ENCODE measurements at places on chromosomes 4 and X.

DNA sequence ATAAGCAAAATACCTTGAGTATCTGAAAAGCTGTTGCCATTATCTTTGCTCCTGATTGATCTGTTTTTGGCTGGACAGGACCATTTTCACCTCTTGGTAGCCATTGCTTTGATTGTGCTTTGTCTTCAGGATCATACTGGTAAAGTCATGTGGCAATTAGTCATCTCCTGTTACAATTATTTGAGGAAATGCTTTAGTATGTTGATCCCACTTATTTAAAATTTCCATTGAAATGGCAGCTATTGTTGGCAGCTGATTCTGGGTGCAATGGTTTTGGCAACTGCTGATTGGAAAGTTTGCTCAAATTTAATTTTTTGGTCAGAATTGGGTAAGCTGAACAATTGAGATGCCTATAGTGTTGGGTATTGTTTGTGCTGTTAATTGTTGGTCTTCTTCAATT is 238.3 kb upstream of the TLL1 start:
- DNase-seq, result no peak

- no peak for DNase-seq
Observed at GRCh38 chrX:69307756-69308155, 142.5 kb upstream of the PJA1 start.

GRCh38 chr4:84479663-84480062 is 19.4 kb downstream of the NKX6-1 start:
- no peak for DNase-seq

GRCh38 chrX:81890521-81890920 is 688.6 kb downstream of the SH3BGRL start:
- no peak for DNase-seq

GRCh38 chr4:10421344-10422055 is 35.7 kb downstream of the ZNF518B start:
- no peak for DNase-seq

- DNase-seq, result no peak
Observed at GRCh38 chr4:115688961-115689360, 575.5 kb upstream of the NDST4 start.

DNA sequence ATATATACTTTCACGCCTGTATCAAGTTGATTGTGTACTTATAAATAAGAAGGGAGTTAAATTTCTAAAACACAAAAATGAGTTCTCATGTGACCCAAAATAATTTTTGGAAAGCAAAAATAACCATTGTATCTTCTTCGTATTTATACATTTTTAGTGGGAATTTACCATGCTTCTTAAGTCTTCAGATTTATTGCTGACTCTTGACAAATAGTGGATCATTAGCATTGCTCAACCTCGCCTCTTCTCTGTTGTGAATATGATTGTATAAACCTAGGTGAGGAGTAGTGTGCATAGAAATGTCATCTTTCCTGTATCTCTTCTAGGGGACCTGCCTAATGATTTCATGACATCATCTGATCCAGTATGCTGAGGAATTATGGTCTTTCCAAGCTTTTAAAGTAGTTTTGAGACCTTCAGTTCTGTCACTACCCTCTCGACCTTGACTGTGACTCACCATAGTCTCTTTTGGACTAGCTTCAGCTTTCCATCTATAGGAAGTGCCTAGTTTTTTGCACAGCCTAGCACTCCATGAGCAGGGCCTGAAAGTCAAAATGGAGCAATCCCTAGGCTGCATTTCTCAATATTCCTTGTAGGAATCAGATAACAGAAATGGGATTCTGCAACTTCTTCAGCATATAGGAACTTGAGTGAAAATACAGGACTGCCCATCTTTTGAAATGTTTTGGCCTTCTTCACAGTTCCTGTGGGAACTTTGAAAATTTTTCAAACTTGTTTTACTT is 157.6 kb downstream of the ARX start:
- DNase-seq, result no peak

DNA sequence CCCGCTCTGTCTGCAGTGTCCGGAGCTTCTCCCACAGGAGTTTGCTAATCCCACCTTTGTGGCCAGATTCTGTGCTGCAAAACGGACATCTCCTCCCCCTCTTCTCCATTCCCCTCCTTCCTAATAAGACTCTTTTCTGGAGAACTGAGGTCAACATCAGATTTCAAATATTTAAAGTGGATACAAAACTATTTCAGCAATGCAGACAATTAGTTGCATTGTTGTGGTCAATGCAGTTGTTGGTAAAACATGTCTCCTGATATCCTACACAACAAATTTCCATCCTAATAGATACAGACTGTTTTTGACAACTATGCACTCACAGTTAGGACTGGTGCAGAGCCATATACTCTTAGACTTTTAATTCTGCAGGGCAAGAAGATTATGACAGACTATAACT is 5.1 kb upstream of the MCUB start:
- DNase-seq, result no peak

DNA sequence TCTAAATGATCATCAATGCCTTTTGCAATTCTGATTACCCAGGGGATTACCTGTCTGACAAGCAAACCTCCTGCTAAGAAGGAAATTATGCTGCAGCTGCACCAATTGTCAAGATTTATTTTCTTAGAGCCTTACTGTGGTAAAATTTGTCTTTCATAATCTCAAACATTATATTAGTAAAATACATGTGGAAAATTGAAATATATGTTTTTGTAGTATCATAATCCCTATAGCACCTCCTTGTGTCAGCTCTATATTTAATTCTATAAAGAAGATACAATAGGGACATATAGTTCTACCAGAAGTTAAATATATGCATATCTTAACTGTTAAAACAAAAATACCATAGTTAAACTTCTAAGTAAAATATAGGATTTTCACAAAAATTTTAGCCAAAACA is 655.6 kb upstream of the PCDH10 start:
- no peak for DNase-seq

GRCh38 chr4:101527188-101527587 is 179.9 kb upstream of the PPP3CA start:
- DNase-seq, result peak; percentile 41

- no peak for DNase-seq
Observed at GRCh38 chr4:150178161-150178560, 99.9 kb downstream of the DCLK2 start.

GRCh38 chrX:23822841-23823240 is 39.9 kb downstream of the SAT1 start:
- DNase-seq, result no peak
